ENCODE measurements at places on chromosomes 12 and 14.

DNA sequence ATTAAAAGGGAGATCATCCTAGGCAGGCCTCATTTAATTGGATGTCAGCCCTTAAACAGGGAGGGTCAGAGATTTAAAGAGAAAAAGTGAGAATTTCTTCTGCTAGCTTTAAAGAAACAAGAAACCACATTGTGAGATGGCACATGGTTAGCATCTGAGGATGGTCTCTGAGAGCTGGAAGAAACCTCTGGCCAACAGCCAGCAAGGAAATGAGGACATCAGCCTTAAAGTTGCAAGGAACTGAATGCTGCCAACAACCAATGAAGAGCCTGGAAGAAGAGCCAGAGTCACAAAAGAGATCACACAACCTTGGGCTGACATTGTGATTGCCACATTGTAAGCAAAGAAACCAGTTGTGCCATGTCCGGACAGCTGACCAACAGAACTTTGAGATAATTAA lies 17.5 kb upstream of the FAR2 start:
- DNase-seq: no peak

DNA sequence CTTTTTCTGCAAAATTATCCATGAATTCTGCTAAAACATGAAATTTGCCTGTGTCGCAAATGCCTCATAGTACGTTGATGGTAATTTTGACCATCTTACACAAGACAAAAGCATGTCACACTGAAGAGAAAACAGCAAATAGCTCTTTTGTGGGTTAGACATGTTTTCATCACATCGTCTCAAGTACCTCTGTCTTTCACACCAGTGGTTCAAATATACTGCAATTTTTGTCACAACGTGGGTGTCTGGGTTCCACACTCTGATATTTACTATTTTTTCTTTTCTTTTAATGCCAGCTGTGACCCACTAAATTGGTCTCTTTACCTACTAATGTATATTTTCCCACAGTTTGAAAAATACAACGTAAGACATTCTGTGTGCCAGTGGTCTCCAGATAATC lies 10.4 kb downstream of the KLRB1 start:
- DNase-seq: no peak

- DNase-seq: no peak
These were observed 97.9 kb upstream of the BBS10 start for GRCh38 chr12:76446090-76446489.

DNA sequence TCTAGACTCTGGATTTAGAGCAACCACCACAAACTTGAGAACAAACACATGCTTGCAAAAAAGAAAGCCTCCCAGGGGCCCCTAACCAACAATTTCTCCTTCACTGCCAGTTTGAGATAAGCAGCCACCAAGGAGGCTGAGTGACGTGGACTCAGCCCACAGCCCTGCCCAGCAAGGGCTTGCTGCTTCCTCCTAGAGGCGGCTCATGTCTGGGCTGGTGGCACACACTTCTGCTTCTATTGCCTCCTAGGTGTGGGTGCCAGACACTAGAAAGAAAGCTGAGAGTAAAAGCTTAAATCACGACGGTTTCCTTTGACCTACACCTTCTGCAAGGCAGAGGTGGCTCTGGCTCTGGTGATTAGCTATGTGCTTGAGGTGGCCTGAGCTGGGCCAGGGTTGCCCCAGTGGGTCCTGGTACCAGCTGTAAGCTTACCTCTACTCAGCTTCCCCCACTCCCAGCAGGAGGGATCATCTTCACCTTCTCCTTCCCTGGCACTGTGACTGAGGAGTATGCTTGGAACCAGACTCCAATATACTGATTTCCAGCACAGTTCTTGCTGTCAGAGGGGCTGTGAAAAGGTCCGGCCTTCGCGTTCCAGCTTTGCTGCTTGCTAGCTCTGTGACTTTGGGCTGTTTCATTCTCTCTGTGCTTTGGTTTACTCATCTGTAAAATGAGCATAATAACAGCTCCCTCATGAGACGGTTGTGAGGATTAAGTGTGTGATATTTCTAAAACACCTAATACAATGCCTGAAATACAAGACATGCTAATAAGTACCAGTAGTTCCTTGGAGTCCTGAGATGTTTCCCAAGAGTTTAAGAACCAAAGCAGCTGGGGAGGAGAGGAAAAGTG lies 89.7 kb upstream of the PARP11 start:
- no peak for DNase-seq

- peak; percentile 76 for DNase-seq
These were observed 488.0 kb upstream of the STXBP6 start for GRCh38 chr14:25537846-25538455.

GRCh38 chr12:15427913-15428312 lies 105.6 kb downstream of the PTPRO start:
- DNase-seq: no peak

GRCh38 chr12:56897844-56898361 lies 36.3 kb downstream of the SDR9C7 start:
- no peak for DNase-seq

GRCh38 chr14:67586369-67586768 lies 13.7 kb downstream of the PIGH start:
- no peak for DNase-seq

DNA sequence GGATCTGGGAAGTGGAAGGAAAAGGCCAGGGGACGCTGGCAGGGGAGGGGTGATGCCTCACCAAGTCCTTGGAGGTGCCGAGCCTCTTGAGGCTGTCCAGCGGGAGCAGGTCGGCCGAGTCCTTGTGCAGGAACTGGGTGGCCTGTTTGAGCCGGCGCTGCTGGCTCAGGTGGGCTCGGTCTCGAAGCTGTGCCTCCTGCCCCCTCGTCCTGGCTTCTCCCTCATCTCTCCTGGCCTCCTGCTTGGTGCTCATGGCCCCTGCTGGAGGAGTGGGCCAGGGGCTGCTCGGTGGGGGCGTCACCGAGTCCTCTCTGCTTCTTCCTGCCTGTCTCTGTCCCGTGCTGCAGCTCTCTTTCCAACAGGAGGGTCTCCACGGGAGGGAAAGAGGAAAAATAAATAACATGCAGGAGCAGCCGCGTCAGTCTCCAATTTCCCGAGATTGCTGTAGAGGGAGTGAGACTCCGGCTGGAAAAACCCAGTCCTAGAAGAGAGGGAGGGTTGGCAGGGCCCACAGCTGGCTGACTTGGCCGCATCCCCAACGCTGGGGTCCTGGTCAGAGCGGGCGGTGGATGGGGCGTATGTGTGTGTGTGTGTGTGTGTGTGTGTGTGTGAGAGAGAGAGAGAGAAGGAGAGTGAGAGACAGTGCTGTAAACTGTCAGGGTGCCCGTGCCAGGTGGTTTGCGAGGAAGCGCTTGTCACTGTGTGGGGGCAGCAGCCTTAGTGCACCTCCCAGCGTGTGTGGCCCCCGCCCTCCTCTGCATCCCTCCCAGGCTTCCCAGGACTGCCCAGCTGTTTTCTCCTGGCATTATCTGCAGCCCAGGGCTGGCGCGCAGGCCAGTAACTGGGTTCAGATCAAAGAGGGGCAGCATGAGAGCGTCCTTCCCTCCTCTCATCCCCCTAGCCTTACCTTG lies at the start of gene NRIP2:
Gene NRIP2, minus strand, starts transcription at position 455 of the 911 bp plus-strand sequence. Its CDS starts 52 bp downstream, at position 403.
- peak; percentile 87 for DNase-seq

DNA sequence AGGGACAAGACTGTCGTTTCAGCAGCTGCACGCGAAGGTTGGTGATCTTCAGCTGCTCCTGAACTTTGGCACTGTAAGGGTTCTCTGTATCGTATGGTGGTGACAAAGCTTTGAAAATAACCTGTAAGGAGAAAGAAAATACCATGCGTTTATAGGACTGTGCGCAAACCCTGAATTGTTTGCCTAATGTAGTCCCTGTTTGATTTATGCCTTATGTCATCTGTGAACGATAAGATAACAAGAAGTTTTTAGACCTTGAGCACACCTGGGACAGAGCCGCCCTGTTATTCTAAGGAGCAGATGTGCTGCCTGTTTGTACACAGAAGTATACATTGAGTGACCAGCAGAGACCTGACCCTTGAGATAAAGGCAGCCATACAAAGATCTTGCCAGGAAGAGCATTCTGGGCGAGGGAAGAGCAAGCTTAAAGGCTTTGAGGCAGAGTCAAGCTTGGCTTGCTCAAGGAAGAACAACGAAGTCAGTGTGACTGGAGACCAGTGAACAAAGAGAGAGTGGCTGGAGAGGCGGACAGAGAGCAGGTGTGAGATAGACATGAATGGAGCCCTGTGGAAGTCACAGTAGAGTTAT lies 52.4 kb downstream of the NTN4 start:
- no peak for DNase-seq

DNA sequence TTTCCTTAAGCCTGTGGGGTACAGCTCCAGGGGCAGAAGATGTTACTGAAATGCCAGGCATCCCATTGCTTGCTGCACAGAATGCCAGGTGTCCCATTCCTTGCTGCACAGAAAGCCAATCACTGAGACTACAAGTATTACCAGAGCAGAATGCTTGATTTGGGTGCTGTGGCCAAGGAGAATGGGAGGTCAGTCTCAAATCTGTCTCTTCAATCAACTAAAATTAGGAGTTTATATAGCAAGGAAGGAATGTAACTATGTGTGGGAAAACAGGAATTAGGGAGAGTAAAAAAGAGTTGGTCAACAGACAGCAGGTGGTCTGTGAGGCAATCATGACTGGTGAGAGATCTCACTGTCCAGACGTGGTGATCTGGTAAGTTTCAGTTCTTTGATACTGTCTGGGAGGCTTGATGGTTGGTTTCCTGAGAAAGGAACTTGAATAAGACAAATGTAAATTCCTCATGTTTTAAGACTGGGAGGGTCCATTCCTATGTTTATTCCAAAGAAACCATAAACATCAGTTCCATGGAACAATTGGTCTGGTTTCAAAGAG lies 31.2 kb upstream of the VASH1 start:
- DNase-seq: no peak

GRCh38 chr12:51056242-51056641 lies 8.1 kb downstream of the LETMD1 start:
- no peak for DNase-seq

GRCh38 chr12:78096909-78097597 lies 266.4 kb downstream of the NAV3 start:
- peak; percentile 68 for DNase-seq
